ENCODE measurements at places on chromosomes 1 and 21.

DNA sequence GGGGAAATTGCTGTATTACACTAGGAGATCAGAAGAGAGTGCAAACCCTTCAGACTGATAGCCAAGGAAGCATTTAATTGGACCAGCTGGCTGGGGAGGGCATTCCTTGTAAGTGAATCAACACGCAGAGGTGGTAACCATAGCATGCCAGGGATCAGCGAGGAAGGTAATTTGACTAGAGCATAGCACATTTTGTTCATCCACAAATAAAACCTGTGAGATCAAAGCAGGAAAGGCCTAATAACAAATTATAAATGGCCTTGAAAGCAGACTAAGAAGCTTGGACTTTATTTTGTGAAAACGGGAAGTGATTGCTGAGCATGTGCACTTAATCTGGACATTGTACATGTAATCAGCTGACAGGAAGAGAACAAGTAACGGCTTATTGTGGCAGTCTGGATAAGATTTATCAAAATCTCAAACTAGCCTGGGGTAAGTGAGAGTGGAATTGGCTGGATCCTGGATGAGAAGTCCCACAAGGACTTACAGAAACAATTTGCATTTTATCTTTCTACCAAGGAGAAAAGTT lies 11.7 kb upstream of the CD55 start:
- DNase-seq = peak; percentile 22

DNA sequence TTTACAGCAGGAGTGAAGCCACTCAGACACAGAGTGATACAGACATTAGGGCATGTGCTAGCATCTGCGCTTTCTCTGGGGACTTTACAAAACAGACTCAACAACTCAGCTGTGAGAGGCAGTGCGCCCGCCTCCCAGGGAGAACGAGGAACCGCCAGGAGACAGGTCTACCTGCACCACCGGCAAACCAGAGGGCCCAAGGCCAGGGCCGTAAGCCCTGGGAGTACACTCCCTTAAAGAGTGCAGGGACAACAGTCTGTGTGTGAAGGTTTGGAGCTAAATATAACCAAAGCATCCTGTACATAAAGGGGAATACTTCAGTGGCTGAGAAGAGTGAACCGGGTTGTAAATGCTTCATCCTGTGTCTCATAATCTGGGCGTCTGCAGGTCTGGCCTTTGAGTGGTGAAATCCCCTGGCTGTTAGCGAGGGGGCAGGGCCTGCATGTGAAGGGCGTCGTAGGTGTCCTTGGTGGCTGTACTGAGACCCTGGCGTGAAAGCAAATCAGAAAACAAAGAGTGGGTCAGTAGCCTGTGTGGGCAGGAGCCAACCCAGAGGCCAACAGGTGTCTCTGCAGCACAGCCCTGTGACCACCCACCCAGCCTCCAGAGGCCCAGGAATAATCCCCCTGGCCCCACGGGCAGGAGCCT lies 86.9 kb downstream of the CD247 start:
- DNase-seq = no peak

- DNase-seq = no peak
Measured at GRCh38 chr1:18336801-18337200, 143.9 kb upstream of the KLHDC7A start.

GRCh38 chr1:39666772-39667171 lies 5.1 kb downstream of the NT5C1A start:
- DNase-seq = no peak

GRCh38 chr1:112720800-112721199 lies 5.7 kb upstream of the PPM1J start:
- no peak for DNase-seq

GRCh38 chr1:6801966-6802365 lies 16.7 kb downstream of the CAMTA1 start:
- peak; percentile 20 for DNase-seq

DNA sequence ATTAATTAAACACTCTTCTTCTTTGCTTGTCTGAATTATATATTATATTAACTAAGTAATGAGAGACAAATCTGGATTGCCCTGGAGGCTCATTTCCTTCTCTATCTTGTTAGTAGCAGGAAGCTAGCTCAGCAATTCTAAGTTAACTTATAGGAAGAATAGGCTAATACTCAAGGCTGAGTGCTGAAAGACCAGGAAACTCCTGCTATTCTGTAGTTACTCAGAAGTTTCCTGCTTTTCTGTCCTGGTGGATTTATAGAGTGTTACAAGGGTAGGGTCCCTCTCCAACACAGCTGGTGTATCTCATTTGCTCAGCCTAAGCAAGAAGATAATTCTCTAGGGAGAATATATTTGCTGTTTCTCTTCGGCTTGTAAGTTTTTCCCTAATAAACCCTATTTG lies 29.2 kb downstream of the HSPA13 start:
- no peak for DNase-seq

DNA sequence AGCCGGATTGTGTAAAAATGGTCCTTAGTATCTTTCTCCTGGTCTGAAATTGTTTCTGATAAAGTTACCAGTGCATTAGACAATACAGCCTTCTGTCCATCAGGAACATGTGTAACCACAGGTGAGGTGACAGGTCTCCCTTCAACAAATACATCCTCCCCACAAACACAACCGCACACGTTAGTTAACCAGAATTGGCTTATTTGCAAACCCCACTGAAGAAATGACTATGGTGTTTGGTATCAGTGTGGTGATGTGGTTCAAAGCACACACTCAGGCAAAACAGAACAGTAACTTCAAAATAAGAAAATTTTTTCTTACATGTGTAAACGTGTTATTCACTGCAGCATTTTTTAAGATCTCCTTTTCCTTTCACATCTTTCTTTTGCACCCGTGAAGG lies 517.2 kb upstream of the NR5A2 start:
- DNase-seq = no peak

DNA sequence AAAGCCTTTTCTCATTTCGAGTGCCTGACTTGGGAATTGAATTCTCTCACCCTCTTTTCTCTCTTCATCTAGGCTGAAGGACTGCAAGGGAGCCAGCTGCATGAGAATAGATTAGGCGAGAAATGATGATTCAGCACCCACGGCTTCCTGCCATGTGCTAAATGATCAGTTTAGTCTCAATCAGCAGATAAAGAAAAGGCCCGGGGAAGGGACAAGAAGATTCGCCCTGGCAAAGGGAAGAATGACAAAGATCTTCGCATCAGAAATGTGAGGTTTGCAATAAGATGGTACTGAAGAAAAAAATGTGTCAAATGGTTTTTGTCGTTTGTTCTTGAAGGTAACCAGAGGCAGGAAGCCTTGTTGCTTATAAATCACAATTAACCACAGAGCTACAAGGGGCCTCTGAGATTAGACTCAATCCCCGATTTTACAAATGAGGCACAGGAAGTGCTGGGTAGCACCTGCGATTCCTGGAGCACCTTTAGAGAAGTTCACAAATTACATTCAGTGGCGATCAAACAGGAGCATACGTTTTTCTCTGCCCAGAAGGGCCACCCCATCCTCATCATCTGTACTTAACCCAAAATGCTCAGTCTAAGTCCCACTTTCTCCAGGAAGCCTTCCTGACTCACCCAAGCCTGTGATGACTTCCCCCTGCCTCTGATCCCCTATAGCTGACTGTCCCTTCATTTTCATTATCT lies 183.4 kb downstream of the ZNF281 start:
- no peak for DNase-seq

GRCh38 chr21:33977721-33978369 lies 62.2 kb upstream of the ATP5PO start:
- no peak for DNase-seq

DNA sequence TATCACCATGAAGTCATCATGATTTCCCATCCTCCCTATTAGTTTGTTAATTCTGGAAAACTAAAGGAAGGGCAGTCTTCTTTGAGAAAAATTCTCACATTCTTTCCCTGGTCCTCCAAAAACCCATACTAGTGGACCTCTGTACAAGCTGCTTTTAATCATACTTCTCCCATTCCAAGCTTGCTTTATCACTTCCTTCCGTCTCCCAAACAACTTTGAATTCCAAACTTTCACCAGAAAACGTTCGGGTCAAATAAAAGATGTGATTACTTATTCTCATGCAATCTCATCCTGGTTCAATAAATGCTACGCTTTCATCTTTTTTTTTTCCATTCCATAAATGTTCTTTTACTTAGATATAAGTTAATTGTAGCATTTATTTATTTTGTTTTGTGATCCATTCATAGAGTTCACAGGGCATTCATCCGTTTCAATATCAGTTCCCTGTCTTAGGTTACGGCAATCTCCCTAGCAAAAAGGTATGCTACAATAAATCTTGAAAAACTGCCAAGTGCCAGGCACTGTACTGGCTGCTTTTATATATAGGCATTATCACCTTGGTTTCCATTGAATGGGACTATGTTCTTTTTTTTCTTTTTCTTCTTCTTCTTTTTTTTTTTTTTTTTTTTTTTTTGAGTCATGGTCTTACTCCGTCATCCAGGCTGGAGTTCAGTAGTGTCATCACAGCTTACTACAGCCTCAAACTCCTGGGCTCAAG lies 100.2 kb upstream of the GREM2 start:
- DNase-seq = no peak

DNA sequence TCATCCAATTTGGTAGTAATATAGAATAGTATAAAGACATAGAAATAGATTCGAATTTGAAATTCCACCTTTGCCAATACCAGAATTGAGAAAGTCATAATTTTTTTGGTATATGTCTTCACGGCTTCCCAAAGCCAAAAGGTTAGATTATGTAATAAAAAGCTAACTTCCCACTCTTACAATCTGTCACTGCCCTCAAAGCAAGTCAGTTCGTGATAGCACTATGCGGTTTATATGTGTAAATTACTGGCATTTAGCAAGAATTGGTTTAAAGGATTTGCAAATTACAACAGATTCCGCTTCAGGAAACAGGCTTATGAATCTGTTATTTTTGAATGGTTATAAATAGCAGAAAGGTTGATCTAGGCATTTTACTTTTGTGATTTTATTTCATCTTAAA lies 679.4 kb upstream of the ADGRL2 start:
- DNase-seq = no peak

DNA sequence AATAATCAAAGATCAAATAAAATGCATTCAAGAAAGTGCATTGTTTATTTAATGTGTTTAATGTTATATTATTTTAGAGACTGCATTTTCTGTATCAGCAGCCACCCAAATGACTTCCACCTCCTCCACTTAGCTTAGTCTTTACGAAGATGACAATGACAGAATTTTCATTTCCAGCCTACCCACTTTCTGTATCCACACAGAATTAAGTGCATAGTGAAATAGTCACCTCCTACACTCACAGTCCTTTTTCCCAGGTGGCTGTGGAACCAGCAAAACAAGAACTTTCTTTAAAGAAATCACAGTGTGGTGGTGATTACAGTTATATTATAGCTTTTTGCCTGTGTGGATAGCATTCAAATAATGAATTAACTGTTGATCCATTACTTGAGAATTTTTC lies 66.2 kb upstream of the KCNK1 start:
- no peak for DNase-seq

- DNase-seq = no peak
Measured at GRCh38 chr1:151043163-151043562, 4.4 kb upstream of the C1orf56 start.

GRCh38 chr1:77051425-77051824 lies 167.8 kb downstream of the PIGK start:
- DNase-seq = no peak

DNA sequence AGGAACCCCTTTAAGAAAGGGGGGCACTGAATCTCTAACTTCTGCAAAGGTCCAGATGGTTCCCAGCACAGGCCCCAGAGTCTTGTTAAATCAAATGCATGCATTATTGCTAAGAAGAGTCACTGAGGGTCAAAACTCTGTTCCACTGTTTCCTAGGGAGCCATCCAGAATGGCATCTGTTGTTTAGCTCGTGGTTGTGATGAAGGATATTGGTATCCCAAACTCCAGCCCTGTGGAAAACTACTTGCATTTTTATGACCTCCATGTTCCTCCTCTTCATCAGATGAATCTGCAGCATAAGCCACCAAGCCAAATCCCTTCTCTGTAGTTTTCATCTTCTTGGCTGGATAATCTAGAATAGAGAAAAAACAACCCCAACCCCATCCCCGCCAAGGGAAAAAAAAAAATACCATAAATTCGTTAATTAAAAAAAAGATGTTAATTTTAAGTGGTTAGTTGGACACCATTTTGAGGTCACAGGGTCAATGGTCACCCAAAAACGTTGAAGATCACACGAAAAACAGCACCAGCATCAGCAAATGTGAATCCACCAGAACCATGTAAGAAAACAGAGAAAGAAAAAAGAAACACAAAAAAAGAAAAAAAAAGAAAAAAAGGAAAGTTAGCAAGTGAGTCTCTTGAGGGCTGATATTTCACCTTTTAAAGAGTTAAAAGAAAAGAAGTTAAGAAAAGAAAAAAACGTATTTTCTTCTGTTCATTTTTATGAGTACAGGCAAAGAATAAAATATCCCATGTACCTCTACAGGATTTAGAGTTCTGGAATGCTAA lies 3.0 kb upstream of the RIT1 start:
- no peak for DNase-seq

GRCh38 chr1:164930241-164930640 lies 371.3 kb downstream of the PBX1 start:
- no peak for DNase-seq

- no peak for DNase-seq
Measured at GRCh38 chr1:241950390-241950789, 7.2 kb upstream of the BECN2 start.

DNA sequence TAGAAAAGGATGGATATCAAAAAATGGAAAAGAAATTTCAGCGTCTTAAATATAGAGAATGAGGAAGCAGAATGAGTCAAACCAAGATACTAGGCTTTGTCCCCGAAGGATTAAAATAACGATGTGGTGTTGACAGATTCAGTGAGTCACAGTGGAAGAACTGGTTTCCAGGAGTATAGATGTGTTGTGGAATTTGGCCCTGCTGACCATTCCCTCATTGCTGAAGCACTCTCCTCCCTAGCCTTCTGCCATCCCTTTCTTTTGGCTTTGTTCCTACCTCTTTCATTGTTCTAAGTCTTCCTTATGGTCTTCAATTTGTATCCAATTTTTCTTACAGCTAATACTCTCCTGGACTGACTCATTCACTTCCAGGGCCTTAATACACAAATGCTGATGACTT lies 23.1 kb upstream of the USP25 start:
- DNase-seq = no peak

DNA sequence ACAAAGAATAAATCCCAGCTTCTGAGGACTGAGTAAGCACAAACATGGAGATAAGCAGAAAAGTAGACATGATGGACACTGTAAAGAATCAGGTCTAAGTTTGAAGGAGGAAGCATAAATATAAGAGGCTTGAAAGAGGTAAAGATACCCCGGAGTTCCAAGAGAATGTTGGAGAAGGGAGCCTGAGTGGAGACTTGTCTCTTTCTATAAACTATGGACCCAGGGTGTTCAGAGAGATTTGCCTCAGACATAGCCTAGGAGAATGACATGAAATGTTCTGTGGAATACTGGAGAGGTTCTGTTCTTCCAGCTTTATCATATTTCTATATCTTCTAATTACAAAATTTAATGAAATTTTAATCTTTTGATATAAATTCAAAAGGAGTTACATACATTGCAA lies 554.3 kb upstream of the B3GALT2 start:
- no peak for DNase-seq

GRCh38 chr1:170856455-170856854 lies 78.9 kb upstream of the MROH9 start:
- no peak for DNase-seq

DNA sequence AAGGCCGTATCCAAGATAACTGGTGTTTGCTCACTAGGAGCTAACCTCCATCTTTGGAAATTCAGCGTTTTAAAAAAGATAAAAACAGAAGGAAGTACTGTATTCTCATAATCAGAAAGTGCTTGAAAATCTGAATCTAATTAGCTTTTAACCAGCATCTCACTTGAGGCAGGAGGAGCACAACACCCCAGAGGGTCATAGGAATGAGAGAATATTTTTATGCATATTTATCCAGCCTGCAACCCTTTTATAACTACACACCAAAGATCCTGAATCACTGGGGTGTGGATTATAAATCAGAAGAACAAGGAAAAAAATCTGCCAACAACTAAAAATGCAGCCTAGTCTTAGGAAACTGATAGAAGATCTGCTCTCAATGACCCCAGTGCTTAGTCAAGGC lies 68.0 kb upstream of the PTCH2 start:
- no peak for DNase-seq

All from DMS 273 treated with DMSO at 0.1 percent for 48 hours (cell line).